ENCODE measurements at places on chromosomes 2 and 18.

DNA sequence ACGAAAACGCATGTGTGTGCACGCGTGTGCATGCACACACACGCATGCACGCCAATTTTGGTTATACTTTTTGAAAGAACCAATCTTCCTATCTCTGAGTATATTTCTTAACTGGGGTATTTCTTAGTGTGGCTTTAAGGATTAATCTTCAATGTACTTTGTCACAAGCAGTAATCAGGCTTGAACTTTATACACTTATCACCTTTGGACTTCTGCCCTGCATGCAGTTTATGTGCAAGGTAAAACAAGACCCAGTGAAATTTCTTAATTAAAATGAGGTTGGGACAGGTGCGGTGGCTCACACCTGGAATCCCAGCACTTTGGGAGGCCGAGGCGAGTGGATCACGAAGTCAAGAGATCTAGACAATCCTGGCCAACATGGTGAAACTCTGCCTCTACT lies 85.3 kb downstream of the OSBPL6 start:
- no peak for DNase-seq

DNA sequence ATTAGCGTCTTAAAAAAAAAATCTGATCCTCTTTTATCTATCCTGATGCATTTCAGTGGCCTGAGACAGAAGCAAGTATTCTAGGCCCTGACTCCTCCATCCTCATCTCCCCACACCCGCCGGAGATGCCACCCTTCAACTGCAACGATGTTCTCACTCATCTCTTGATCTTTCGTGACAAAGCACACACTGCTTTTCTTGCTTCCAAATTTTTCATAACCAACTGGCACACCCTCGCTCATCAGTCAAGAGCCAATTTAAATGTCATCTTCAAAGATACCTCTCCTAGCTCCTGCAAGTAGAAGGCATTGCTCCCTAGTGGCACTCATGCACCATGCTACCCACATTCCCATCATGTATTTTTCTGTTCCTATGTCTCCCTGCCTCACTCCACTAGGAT lies 115.0 kb downstream of the STK39 start:
- DNase-seq = no peak

DNA sequence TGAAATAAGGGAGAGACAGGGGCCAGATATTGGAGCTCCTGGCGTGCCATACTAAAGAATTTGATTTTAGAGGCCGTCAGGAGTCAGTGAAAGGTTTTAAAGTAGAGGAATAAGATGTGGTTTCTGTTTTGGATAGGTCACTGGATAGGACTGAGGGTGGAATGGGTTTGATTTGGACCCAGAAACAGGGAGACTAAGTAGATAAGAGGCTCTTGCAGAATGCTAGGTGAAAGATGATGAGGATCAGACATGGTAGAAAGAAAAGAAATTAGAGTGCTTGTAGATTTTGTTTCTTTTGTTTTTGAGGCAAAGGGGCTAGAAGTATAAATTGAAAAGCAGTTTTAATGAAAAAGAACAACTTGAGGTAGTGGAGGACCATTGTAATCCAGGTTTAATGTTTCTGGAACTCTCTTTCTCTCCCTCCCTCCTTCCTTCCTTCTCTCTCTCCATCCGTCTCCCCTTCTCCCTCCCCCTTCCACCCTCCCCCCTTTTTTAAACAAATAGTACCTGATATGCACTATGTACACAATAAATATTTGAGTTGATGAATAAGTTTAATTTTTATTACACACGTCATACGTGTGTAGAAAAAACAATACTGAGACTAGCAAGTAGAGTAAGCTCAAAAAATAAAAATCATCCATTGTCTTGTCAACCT lies 1.9 kb downstream of the NDUFV2 start:
- DNase-seq = no peak

GRCh38 chr2:79511320-79511951 lies 1.4 kb upstream of the CTNNA2 start:
- peak; percentile 69 for DNase-seq

GRCh38 chr2:28433935-28434599 lies 41.4 kb downstream of the FOSL2 start:
- no peak for DNase-seq

- DNase-seq = no peak
Measured at GRCh38 chr2:144330951-144331673, 188.8 kb downstream of the ZEB2 start.

DNA sequence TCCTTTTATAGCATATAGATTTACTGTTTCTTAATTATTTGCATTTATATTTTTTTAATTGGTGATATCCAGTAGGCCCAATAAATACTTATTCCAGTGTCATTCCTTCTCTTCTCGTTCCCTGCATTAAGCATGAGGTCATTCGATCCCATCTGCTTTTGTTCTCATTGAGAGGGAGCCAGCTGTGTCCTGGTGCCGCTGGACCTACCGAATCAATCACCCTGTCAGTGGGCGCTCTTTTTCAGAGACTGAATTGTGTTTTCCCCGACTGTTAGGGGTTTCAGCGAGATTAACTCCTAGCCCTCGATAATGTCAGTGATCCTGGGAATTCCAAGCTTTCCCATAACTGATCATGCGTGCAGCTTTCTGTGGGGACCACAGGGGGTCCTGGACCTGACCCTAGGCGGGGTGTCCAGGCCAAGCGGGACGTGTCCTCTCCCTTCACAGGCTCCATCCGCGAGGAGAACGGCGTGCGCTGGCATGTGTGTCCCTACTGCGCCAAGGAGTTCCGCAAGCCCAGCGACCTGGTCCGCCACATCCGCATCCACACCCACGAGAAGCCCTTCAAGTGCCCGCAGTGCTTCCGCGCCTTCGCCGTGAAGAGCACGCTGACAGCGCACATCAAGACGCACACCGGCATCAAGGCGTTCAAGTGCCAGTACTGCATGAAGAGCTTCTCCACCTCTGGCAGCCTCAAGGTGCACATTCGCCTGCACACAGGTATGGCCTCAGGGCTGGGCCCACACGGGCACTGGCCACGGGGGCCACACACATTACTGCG lies 72.4 kb downstream of the ZNF236 start:
- no peak for DNase-seq

- DNase-seq = no peak
Measured at GRCh38 chr2:105536175-105536574, 137.3 kb upstream of the FHL2 start.

DNA sequence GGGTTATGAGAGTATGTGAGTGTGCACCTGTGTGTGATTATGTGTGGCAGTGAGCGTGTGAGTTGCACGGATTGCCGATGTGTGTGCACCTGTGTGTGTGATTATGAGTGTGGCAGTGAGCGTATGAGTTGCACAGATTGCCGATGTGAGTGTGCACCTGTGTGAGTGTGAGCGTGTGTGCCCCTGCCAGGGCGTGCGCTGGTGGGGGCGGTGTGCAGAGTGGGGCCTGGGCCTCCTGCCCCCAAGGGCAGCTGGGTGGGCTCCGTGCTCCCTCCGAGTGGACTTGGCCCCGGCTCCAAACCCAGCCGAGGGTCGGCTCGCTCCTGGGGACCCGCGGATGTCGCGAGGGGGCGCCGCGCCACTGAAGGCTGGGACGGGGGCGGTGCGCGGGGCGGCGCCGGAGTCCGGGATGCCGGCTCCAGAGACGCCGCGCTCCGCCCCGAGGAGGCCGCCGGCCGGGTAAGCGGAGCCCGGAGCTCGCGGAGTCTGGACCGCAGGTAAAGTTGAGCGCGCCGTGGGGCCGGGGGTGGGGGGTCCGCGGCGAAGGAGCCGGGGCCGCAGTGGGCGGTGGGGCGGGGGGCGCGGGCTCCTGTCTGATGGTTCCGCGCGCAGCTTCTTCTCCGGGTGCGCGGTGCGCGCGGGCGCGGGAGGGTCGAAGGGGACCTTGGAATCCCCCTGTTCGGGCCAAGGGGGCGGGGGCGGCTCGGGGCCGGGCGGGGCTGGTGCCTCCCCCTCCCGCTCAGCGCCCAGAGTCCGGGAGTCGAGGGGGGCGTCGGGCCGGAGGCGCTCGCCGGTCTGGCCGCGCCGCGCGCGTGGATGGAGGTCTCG lies at the start of gene KCNG2:
KCNG2 (plus strand) TSS at position 421 of the 828 bp plus-strand sequence. CDS start 65,730 bp downstream, outside the sequence.
- no peak for DNase-seq

DNA sequence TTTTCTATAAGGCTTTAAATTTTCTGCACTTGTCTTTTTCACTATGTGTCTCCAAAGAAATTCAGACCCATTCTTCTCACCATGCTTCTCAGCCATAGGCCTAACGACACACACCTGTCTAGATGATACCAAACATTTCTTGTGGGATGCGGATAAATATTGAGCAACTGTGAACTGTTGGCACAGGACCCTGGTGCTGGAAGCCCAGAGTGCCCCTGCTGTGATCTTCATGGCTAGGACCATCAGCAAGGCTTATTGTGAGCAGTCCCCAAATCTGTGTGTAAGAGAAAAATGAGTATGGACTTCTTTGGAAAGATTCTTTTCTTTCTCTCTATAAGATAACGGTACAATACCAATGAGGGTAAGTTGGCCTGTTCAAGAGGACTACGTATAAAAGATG lies 54.1 kb upstream of the NCK2 start:
- DNase-seq = no peak

DNA sequence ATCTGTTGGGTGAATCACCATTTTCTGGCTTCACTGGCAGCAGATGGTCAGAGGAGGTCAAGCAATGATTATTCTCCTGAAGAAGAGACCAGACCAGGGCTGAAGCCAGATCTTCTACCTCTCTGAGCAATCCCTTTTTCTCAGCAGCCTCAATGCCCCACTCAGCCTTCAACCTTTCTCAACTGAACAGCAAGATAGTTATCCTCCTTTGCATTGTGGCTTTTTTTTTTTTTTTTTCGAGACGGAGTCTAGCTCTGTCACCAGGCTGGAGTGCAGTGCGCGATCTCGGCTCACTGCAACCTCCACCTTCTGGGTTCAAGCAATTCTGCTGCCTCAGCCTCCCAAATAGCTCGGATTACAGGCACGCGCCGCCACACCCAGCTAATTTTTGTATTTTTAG lies 50.5 kb downstream of the ZFP36L2 start:
- no peak for DNase-seq

GRCh38 chr2:225122007-225122406 lies 79.7 kb upstream of the DOCK10 start:
- no peak for DNase-seq

DNA sequence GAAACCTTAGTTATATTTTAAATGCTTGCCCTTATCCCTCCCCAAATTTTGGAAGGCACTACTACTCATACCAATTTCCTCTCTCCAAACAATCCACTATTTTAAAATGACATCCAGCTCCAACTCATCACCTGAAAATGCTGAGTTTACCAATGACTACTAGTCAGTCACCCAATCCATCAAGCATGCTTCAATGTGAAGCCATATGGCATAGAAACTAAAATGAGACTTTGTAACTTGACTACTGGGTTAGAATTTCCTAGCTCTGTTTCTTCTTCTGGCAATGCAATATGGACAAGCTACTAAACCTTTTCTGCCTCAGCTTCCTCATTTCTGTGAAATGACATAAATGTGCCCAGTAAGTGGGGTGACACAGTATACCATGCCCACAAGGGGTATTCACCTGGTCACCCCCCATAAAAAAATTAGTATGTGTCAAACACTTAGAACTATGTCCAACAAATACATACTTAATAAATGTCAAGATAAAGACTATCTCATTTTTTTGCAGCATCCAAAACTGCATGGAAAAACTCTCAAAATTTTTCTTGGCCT lies 10.0 kb upstream of the STPG4 start:
- DNase-seq = no peak

DNA sequence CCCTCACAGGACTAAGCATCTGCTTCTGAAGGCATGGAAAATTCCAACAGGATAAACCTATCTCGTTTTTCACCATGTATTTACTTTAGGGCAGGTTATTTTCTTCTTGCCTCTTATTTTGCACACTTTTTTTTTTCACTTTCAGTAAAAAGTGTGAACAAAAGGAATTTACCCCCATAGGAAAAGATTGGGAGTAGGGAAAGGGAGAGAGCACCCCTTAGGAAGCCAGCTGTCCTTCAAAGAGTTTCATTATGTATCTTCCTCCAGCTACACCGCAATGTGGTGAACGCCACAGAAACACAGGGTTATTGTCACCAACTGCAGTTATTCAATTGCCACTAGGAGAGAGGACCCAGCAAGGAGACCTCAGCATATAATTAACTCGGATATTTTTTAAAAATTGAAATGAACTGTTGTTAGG lies 286.2 kb upstream of the VRK2 start:
- no peak for DNase-seq

GRCh38 chr2:147855977-147856376 lies 11.1 kb downstream of the ACVR2A start:
- no peak for DNase-seq

- no peak for DNase-seq
Measured at GRCh38 chr2:195447323-195447975, 209.6 kb upstream of the SLC39A10 start.

- DNase-seq = no peak
Measured at GRCh38 chr2:236256366-236256985, 7.7 kb downstream of the ASB18 start.

DNA sequence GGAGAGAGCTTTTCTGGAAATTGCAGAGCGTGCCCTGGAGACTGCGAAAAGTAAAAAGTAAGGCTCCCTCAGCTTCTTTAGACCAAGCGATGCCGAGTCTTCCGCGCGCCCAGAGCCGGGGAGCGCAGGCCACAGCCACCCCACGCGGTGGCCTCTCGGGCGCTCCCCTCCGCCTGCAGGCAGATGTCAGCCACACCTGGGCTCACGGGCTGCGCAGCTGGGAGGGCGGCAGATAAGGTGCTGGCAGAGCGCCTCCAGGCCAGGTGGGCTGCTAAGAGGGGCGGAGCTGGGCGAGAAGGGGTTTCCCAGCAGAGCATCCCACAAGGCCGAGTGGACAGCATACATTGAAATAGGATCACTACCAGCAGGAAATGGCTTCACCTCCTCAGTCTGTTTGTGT lies 81.7 kb downstream of the ARHGEF4 start:
- DNase-seq = no peak

- no peak for DNase-seq
Measured at GRCh38 chr2:43898134-43898837, 59.5 kb downstream of the ABCG8 start.

GRCh38 chr2:223267160-223267951 lies 215.4 kb downstream of the KCNE4 start:
- no peak for DNase-seq

- DNase-seq = no peak
Measured at GRCh38 chr18:9434122-9434701, 41.1 kb upstream of the RALBP1 start.

DNA sequence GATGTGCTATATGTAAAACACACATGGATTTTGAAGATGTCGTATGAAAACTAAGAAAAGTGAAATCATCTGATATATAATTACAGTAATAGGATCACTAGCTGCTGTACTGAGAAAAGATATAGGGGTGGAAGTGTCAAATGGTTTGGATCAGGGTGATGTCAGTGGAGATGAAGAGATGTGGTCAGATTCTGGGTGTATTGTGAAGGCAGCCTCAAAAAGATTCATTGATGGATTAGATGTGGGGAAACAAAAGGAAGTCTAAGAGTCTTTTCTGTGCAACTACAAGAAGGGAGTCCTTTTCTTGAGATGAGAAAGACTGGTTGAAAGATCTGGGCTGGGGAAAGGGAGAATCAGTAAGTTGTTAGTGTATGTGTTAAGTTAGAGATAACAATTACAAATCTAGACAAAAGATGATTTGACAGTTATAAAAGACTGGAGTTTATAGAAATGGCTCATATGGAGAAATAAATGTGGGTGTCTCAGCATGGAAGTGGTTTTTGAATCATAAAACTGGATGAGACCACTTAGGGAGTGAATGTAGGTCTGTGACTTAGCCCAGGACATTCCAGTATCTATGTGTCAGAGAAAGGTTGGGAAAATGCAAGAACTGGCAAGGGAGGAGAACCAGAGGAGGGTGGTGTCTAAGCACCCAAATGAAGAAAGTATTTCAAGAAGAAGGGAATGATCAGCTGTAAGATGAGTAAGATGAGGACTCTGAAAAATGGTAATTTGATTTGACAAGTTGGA lies 347.4 kb downstream of the PARD3B start:
- no peak for DNase-seq

Data from right renal pelvis (tissue), 4 donors.